ENCODE measurements at places on chromosomes 1 and 21.
A peak's percentile ranks its signal among the peaks of the same experiment; 100 is the strongest.

DNA sequence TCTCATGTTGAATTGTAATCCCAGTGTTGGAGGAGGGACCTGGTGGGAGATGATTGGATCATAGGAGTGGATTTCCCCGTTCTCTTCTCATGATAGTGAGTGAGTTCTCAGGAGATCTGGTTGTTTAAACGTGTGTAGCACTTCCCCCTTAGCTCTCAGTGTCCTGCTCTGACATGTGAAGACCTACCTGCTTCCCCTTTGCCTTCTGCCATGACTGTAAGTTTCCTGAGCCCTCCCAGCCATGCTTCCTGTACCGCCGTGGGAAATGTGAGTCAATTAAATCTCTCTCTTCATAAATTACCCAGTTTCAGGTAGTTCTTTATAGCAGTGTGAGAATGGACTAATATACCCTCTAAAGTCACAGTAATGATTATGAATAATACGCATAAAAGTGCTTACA lies 248.4 kb upstream of the LRRC7 start:
- DNase-seq, result no peak

- DNase-seq, result no peak
Measured at GRCh38 chr1:59605184-59605583, 209.6 kb upstream of the HOOK1 start.

GRCh38 chr21:45792682-45793383 lies 149.3 kb downstream of the PCBP3 start:
- no peak for DNase-seq

DNA sequence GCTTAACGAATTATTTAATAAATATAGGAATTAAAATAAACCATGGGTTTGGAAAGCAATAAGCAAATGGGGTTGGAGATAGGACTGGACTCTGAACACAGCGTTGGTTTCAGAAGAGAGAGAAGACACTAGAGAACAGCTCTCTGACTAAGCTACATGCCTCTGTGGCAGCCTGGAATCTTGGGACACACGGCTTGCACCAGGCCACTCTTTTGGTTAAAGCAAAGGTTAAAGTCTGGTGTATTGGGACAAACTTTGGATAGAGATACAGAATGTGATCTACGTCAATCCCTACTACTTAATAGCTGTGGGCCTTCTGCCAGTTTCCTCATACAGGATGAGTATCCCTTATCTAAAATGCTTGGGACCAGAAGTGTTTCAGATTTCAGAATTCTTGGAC lies 49.7 kb upstream of the HSD17B7 start:
- DNase-seq, result no peak

DNA sequence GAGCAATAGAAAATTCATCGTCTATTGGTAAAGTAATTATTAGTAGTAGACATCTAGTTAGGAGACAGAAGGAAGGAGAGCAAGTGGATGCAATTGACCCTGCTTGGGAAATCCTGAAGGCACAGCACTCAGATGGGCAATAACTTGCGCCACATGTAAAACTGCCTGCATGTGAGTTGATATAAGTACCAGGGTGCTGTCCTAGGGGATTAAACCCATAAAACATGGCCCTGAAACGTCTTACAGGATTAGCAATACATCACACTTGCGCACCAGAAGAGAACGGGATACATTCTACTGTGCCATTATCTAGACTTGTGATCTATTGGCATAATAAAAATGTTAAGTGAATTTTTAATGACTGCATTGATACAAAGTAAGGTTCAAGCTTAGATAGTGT lies 277.5 kb upstream of the LYPLAL1 start:
- DNase-seq, result no peak

GRCh38 chr1:78114034-78114956 lies 68.5 kb downstream of the GIPC2 start:
- peak; percentile 74 for DNase-seq

Measured in NCI-H1105 (cell line).